Activated T-cell treated with anti-CD3 and anti-CD28 coated beads for 1 hour (primary cell): ENCODE measurements at places on chromosomes 5 and 9.
A peak's percentile ranks its signal among the peaks of the same experiment; 100 is the strongest.

- no peak for DNase-seq
Observed at GRCh38 chr5:37787742-37788141, 52.1 kb downstream of the GDNF start.

DNA sequence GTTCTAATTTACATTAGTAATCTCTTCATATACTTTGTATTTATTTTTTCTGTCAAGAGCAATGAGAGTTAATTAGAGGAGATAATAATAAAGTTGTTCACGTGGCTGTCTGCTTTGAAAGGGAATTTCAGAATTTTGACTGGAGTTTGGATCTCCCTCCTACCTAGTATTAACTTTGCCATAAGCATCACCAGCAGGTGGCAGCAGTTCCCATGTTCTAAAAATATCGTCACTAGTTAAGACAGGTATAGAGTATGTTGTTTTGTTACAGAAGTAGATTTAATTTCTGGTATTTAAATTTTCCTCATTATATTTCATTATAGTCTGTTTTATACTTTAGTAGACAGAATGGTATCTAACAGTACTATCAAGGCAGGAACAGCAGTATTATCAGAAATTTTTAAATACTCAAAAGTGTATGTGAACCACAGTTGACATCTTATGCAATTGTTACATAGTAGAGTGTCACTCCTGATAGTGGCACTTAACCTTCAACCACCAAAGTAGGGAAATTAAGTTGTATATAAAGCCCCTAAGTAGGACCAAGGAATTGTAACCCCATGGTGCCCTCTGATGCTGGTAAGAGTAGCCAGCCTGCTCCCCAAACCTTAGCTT, 20.4 kb downstream of the GNPDA1 start:
- DNase-seq: peak; percentile 84

- no peak for DNase-seq
Observed at GRCh38 chr9:81844131-81844567, 84.1 kb upstream of the SPATA31D4 start.

GRCh38 chr5:32307769-32308194, 5.0 kb downstream of the MTMR12 start:
- DNase-seq: no peak

- no peak for DNase-seq
Observed at GRCh38 chr5:27516437-27516836, 478.1 kb upstream of the CDH9 start.

DNA sequence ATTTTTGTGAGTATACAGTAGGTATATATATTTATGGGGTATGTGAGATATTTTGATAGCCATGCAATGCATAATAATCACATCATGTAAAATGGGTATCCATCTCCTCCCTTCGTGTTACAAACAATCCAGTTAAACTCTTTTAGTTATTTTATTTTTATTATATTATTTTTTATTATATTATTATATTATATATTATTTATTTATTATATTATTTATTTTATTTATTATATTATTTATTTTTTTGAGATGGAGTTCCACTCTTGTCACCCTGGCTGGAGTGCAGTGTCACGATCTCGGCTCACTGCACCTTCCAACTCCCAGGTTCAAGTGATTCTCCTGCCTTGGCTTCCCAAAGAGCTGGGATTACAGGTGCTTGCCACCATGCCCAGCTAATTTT, 138.6 kb downstream of the WDR70 start:
- DNase-seq: no peak

GRCh38 chr9:4831944-4832343, 39.2 kb downstream of the RCL1 start:
- no peak for DNase-seq

DNA sequence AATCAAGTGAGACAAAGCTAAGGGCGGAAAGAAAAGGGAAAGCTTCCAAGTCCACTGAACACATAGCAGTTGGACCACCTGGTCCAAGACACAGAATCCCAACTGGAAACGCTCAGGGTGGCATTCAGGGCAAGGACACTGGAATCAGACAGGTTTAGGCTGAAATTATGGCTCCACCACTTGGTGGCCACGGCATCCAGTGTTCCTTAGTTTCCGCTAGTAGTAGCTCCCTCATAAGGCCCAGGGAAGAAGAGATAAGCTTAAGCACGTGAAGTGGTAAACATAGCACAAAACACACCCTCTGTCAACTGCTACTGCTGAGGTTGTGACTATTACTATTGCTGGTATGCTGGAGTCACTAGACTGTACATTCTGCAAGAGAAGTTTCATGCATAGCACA, 209.4 kb downstream of the GLIS3 start:
- no peak for DNase-seq

DNA sequence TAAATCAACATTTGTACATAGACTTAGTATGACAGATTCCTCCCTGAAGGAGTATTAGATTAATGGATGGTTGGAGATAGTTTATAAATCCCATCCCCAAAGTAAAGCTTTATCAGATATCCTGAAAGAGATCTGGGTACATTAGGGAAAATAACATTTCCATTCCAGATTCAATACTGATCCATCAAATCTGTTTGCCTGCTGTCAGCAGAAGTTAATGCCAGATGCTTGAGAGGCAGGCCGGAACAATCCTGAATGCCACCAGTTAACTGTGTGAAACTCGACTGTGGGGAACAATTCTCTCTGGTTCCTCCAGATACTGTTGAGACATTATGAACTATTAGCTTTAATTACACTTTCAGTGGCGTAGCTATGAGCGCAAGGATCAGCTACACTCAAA, 1166.8 kb downstream of the MAT2B start:
- no peak for DNase-seq

DNA sequence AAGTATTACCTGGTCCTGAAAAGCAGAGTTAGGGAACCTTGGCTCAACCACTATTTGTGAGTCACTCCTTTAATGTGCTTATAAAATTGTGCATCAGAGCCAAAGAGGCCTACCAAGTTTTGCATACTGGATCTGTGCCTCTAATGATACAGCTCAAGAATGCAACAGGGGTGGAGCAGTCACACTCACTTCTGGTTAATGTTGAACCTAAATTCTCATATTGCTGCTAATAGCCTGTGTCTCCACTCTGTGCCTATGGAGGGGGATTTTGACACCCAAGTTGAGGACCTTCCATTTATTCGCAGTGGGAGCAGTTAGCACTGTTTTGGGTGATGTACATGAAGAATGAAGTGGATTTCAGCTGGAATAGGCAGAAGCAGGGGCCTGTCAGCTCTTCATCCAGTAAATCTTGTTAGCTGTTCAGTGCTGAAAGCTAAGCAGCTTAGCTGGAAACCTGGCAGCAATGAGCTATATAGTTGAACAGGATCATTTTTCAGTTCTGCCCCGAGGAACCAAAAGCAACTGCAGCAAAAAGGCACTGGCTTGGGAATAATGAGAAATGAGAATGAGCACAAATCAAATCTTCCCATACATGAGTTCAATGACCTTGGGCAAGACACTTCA, 9.7 kb downstream of the SH3TC2 start:
- no peak for DNase-seq

DNA sequence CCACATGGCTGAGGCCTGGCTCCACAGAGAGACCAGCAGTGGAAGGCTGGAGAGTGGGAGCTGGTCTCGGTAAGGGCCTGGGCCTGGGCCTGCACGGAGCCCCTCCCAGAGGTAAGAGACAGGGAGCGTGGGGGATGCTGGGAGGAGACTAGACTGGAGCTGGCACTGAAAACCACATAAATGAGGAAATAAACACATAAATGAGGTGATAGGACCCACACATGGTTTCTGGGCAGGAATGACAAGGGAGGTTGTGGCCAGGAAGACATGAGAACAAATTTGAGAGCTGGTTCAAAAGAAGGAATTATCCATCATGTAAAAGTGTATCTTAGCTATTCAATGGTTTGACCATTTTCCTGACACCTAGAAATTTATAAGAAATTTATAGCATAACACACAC, 451.7 kb upstream of the DAP start:
- DNase-seq: no peak

DNA sequence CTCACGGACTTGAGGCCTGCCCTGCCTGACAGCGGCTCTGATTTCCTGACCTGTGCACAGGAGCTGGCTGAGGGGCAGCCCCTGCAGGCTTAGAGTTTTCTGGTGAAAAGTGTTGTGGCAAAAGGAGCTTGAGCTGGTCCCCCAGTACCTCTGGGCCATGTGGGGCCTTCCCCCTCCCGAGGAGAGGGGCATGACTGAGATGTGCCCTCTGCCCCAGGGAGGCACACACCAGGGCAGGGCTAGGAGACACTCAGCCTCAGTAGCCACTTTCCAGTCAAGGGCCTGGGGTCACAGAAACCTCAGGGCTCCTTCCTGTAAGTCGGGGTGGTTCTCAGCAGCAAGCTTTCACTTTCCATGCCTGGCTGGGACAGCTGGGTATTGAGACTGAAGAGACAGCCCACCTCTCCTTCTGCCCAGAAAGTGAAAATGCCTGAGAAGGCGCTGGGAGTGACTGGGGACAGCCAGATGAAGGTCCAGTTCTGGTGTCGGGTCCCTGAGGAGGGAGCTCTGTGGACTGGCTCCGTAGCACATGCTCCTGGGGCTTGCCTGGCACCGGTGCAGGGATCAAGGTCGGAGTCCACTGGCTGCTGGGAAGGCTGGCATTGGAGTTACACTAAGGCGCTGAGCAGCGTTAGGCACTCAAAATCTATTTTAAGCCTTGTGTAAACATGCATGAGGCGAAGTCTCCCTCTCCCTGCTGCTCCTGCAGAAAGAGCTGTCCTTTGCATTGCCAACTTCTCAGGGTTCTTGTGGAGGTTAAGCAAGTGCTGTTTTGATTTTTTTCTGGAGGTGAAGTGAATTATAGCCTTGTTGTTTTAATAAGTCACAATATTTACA, 394.9 kb downstream of the GADD45G start:
- DNase-seq: peak; percentile 10

GRCh38 chr9:135123126-135123772, 35.8 kb downstream of the OLFM1 start:
- DNase-seq: no peak

DNA sequence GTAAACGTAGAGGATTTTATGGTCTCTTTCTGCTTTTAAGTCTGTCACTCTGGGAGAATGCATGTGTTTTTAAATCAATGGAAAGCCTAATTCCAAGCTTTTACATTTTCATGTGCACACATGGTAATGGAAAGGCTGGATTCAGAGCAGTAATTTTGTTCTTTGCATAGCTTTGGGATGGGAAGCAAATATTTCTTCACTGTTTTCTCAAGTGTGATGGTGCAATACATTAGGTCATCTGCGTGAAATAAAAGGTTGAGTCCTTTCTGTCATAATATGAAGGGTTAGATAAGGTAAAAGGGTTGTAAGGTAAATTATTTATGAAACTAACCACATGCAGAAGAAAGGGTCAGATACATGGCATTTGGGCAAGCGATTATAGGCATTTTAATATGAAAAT, 88.2 kb upstream of the NR3C1 start:
- DNase-seq: no peak

DNA sequence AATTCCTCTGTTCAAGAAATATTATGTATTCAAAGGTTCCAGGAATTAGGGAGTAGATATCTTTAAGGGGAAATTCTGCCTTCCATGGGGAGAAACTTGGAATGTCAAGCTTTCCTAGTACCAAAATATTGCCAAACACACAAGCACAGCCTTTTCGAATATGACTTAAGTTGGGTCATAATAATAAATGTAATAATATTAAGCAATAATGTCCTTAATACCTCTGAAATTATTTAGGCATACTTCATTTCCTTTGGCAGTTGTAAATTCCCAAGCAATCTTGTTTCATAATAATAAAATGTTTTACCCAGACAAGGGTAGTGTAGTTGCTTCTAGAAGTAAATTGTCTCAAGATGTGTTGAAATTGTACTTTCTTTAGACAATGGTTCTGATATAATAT, 630.3 kb upstream of the CDH18 start:
- no peak for DNase-seq

- DNase-seq: no peak
Observed at GRCh38 chr5:66621736-66622135, 25.5 kb downstream of the MAST4 start.

DNA sequence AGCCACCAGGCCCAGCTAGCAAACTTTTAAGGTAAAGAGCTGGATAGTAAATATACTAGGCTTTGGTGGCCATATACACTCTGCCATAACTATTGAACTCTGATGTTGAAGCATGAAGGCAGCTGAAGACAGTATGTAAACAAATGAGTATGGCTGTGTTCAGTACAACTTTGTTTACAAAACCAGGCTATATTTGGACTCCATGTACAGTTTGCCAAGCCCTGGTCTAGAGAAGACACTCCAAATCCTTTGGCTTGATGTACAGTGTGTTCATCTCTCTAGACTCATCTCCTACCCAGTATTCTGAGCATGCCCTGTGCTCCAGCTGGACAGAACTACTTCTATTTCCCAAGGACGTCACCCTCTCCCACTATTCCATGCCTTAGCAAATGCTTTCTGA, 54.3 kb upstream of the MEGF10 start:
- DNase-seq: no peak

DNA sequence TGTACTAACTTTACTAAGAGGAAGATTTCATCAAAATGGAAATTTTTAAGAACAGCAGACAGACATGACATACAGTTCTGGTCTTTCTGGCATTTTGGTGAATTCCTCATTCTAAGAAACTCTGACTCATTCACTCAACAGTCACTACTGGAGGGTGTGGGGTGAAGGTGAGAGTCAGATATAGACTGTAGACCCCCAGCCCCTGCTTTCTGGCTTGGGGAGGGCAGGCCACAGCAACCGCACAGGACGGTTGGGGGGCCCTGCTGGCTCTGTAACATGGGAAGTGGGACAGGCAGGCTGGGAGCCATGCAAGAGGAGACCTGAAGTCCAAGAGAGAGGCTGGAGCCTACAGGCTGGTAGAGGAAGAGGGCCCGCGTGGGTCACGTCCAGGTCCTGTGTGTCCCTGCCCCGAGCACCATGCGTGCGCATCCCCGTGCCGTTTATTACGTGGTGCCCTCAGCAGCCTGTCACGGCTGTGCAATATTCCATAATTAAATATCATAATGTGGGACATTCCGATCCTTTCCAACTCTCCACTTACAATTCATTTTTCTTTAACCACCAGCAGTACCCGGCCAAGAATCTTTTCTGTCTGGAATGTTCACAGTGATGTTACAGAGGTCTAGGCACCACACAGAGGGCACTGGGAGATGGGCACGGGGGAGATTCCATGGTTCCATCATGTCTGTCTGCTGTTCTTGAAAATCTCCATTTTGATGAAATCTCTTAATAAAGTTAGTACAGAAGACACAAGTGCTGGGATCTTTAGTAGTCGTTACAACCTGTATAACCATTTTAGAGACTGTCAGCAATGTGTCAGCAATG, 75.5 kb downstream of the SEMA4D start:
- DNase-seq: peak; percentile 30

- DNase-seq: no peak
Observed at GRCh38 chr5:52895572-52896413, 93.4 kb upstream of the ITGA2 start.

DNA sequence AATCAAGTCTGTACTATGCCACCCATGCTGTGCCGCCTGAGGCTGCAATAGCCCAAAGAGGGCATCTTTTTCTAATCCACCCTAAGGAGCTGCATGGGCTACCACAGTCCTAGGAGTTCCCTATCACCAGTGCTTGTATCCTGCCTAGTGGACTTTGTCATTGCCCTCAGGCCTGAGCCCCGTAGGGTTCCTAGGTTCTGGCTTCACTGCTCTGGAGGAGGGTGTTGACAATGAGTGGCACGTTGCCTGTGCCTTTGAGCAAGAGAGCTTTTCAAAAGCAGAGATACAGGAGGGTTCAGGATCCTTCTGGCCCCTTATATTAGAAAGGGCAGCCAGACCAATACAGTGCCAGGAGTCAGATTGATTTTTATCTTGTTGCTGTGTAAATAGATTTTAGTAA, 93.0 kb downstream of the PRDM6 start:
- no peak for DNase-seq
